ENCODE measurements at places on chromosomes 16 and 17.
A peak's percentile ranks its signal among the peaks of the same experiment; 100 is the strongest.

DNA sequence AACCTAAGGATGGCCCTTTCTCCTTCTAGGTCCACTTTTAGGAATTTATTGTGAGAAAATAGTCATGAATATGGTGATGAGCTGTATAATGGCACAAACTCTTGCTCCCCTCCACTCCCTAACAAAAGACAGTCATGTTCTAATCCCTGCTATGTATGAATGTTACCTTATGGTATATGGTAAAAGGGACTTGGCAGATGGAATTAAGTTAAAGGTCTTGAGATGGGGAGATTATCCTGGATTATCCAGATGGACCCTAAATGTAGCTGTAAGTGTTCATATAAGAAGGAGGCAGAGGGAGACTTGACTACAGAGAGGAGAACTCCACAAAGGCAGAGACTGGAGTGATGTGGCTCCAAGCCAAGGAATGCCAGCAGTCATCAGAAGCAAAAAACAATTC lies 296.1 kb downstream of the SOX9 start:
- no peak for DNase-seq

DNA sequence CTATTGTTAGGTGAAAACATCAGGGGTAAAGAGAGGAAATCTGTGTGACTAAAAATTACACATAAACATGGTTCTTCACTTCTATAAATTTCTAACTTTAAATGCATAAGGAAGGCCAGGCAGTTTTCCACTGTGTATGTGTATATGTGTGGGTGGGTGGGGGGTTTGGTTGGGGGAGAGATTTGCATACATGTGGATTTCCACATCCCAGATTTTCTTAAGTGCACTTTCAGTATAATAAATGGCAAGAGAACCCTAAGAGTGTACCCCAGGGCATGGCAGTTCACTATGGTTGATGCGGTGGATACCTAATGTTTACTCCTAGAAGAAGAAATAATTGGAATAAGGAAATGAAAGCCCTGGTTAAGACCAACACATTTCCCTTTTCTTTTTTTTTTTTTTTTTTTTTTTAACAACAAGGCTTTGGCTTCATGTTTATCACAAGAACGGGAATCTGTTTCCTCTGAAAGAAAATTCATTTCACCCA lies 451.8 kb upstream of the CCL2 start:
- no peak for DNase-seq

- no peak for DNase-seq
These were observed 11.8 kb downstream of the PLCD3 start for GRCh38 chr17:45120558-45120957.

DNA sequence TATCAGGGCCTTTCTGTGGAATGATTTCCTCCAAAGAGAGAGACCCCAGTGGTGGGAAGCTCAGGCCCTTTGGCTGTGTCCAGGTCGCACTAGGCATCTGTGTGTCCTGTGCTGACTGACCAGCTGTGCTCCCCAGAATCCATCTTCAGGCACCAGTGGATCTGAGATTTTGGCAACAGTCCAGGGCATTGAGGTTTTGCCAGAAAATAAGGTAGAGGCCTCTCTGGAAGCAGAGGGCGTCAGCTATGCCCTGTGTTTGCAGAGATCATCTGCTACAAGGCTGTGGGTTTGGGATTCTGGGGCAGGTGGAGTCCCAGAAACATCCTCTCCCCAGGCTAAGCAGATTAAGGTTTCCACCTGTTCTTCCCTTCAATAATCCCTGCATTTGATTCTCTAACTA lies 57.5 kb upstream of the TOB1 start:
- no peak for DNase-seq

GRCh38 chr16:28304214-28304613 lies 11.9 kb downstream of the SBK1 start:
- no peak for DNase-seq

- DNase-seq = no peak
These were observed 151.1 kb downstream of the KCNJ18 start for GRCh38 chr17:21843318-21843865.

DNA sequence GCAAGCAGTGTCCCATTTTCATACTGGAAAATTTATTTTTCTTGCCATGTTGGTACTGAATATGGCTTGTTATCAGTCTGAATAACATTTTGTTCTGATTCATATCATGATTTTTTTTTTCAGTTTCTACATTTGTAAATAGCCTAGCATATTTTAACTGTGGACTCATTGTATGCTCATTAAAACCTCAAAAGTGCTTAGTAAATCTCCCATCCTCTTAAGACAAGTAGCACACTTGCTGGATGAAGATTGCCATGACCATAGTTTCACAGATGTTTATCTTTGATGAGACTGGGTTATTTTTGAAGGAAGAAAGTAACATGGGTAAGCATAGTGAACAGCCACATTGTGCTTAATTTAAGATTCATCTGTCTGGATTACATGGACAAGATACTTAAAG lies 878 bp downstream of the KRT10 start:
- DNase-seq = no peak

GRCh38 chr16:1674751-1675664 lies 3.1 kb upstream of the JPT2 start:
- DNase-seq = peak; percentile 28

DNA sequence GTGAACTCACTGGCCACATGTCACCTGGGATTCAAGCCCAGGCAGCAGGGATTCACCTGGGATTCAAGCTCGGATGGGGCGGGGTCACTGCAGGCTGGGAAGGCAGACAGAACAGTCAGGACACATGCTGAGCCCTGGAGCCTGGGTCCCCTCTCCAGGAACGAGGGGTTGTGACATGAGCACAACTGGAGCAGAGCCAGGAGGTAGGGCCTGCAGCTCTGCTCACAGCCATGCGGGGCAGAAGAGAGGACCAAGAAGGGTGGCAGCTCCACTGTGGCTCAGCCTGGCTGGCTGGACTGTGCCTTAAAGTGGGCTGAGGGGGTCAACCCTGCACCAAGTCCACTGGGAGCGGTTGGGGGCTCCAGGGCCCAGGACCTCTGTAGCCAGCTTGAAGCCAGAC lies 150.1 kb downstream of the RAB11FIP4 start:
- no peak for DNase-seq

- no peak for DNase-seq
These were observed 178.9 kb downstream of the IRX3 start for GRCh38 chr16:54107583-54108202.

GRCh38 chr17:40298726-40299125 lies 10.3 kb upstream of the RARA start:
- no peak for DNase-seq

GRCh38 chr16:3095869-3096268 lies 3.2 kb downstream of the ZSCAN10 start:
- no peak for DNase-seq

GRCh38 chr16:30120340-30121105 lies 2.5 kb downstream of the MAPK3 start:
- no peak for DNase-seq

- DNase-seq = no peak
These were observed 15.4 kb downstream of the TBX4 start for GRCh38 chr17:61467416-61468262.

GRCh38 chr16:11161439-11161838 lies 94.6 kb downstream of the SOCS1 start:
- no peak for DNase-seq

DNA sequence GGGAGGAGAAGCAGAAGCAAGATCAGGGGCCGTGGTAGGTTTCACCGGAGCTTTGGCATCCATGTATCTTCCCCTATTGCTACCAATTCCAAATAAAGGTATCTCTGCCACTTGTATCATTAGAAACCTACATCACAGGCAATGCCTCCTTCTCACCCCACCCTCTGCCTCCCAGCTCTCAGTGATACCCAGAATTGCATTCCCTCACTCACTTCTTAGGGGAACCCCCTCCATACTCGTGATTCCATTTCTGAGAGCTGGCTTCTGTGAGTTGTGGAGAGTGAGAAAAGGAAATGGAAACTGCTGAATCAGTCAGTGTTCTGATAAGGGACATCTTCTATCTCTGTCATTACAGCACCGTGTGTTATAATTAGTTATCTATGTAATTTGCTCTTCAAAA lies 2.3 kb upstream of the CCL3 start:
- no peak for DNase-seq

GRCh38 chr17:75487351-75488070 lies 27.8 kb downstream of the CASKIN2 start:
- no peak for DNase-seq

GRCh38 chr16:22360963-22361659 lies 13.3 kb downstream of the CDR2 start:
- DNase-seq = no peak

GRCh38 chr16:4501071-4501478 lies 24.9 kb downstream of the HMOX2 start:
- DNase-seq = no peak

GRCh38 chr17:62780951-62781350 lies 27.2 kb downstream of the MARCHF10 start:
- DNase-seq = no peak

DNA sequence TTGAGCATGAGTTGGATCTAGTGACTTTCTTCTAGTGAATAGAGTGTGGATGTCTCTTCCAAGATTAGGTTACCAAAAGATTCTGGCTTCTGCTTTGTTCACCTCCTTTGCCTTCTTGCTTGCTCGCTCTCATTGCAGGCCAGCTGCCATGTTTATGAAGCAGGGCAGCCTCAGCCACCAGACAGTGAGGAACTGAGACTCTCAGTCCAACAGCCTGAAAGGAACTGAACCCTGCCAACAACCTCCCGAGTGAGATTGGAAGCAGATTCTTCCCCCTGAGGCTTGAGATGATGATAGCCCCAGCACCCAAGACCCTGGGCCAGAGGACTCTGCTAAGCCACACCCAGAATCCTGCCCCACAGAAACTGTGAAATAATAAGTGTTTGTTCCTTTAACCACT lies 48.4 kb downstream of the NOG start:
- no peak for DNase-seq

- no peak for DNase-seq
These were observed 40.1 kb upstream of the CES5A start for GRCh38 chr16:55915096-55915827.

GRCh38 chr17:80793851-80794267 lies 197.8 kb upstream of the CHMP6 start:
- DNase-seq = no peak

DNA sequence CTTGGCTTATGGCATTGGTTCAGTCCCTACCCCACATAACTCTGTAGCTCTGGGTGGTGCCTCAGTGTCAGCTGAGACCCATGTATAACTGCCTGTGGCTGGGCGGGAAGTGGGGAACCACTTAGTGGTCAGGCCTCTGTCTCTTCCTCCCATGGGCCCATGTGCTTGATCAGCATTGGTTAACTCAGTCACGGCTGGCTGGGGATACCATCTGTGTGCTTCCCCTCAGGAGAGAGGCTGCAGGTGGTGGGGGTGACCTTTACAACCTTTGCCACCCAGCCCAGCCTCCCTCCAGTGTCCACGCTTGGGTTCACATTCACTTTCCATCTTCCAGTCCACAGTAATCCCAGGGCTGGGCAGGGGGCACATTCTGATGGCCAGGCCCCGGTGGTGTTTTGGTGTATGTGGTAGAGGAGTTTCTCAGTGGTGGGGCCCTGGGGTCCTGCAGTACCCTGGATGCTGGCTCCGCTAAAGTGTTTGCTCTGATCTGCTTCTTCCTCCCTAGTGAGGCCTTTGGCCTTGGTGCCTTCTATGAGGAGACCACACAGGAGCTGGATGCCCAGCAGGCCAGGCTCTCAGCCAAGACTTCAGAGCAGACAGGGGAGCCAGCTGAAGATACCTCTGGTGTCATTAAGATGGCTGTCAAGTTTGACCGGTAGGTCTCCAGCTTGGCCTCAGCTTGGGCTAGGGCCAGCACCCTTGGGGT lies 10.2 kb upstream of the NFATC3 start:
- DNase-seq = no peak

GRCh38 chr17:43384476-43384862 lies 14.3 kb upstream of the ARL4D start:
- no peak for DNase-seq

DNA sequence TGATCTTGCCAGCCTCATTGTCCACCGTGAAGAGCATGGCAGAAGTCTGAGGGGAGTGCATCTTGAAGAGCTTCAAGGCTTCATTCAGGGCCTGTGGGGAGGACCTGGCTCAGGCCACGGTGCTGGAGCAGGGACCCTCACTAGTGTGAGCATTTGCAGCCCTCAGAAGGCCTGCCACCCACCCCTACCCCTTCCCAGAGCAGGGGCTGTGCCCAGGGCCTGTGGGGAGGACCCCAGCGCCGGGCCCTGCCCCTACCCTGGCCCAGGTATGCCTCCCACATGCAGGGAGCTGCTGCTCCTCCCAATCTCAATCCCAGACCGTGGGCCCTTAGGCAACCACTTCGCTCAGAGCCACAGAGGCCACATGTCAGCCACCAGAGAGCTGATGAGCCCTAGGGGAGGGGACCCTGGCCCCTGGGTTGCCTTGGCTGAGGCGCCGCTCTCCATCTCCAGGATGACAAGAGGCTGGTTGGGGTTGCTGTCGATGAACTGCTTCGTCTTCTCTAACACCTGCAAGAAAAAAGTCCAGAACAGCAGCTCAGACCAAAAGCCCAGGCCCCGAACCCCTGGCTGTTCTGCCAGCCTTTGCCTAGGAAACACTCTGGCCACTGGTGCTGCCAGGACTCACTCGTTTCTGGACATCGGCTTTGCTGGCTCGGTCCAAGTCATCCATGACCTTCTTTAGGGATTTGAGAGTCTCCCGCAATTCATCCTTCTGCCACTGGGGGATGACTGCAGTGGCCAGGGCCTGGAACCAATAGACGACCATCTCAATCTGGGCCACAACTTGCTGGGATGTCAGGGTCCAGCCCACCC lies 1.8 kb upstream of the EXOSC6 start:
- DNase-seq = no peak

DNA sequence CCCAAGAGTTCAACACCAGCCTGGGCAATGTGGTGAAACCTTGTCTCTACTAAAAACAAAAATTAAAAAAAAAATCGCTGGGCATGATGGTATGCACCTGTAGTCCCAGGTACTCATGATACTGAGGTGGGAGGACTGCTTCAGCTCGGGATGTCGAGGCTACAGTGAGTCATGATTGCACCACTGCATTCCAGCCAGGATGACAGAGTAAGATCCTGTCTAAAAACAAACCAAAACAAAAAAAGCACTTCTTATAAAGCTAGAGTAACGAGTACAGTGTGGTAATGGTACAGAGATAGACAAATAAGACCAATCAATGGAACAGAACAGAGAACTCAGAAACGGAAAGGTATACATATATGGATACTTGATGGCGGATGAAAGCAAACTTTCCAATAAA lies 4.4 kb downstream of the NSMCE1 start:
- no peak for DNase-seq

DNA sequence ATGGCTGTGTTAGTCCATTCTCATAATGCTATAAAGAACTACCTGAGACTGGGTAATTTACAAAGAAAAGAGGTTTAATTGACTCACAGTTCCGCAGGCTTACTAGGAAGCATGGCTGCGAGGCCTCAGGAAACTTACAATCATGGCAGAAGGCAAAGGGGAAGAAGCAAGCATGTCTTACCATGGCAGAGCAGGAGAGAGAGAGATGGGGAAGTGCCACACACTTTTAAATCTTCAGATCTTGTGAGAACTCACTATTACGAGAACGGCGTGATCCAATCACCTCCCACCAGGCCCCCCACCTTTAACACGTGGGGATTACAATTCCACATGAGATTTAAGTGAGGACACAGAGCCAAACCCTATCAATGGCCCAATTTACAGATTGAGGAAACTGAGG lies 96.5 kb downstream of the SDK2 start:
- no peak for DNase-seq

Data from GM04504 (cell line).